ENCODE measurements at places on chromosomes 12 and 14.

DNA sequence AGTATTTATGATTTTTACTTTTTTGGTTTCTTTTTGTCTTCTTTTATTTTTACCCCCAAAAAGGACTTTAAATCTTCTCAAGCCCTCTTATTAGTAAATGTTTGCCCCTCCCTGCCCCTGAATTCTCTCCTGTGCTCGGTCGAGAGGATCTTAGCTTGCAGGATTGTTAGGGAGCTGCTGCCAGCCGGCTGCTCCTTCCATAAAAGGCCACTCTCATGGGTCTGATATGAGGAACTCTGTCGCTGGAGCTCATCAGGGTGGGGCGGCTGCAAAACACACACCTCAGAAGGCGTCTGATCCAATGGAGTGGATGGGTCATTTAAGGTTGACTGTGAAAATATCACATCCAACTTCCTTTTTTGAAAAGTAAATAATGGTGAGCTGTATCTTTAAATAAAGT lies 8.5 kb downstream of the LTBR start:
- no peak for DNase-seq

- no peak for DNase-seq
These were observed 20.1 kb downstream of the SUSD6 start for GRCh38 chr14:69631509-69631908.

DNA sequence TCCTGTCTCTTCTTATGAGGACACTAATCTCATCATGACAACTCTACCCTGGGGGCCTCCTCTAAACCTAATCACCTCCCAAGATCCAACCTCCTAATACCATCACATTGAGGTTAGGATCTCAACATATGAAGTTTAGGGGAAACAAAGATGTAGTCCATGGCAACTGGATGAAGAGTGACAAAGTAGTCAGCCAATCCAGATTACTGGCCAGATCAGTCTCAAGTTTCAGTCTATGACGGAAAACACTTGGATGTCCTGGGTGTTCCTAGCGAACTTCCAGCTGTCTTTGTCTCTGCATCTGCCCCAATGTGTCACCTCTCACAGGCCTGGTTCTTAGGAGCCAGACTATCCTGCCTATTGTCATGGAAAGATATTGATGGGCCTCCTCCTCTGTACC lies 630.8 kb downstream of the AACS start:
- DNase-seq, result no peak

DNA sequence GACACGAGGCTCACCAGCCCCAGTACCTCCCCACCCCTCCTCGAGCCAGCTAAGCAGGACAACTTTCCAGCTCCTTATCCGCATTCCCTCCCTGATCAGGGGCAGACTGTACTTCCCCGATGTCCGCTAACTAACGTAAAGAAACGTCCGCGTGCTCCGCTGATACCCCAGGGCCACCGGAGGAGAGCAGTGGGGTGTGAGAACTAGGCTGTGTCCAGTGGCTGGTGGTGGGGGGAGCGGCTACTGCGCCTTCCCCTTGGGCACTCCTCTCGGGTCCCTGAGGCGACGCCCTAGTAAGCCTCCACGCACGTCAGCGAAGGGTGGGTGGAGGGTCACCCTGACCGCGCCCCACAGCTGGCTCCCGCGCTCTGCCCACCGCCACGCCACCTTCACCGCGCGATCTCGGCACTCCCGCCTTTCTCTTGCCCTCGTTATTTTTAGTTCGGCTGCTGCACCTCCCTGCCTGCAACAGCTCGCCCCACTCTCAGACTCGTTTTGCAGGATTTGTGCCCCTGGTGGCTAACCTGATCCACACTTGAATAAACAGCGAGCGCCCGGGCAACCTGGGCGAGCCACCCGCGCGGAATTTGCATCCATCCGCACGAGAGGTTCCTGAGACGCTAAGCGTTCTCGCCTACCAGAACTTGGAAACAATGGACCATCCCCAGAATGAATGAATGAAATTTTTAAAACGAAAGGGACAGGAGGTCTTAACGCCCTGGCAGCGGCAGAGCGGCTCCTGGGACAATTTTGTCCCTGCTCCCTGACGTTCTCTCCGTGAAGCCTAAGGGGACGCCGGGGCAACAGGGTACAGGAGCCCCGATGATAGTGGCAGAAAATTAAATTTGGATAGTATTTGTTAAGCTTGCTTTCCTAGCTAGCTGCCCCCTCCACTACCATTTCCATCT lies 6.9 kb upstream of the BMP4 start:
- DNase-seq, result no peak

DNA sequence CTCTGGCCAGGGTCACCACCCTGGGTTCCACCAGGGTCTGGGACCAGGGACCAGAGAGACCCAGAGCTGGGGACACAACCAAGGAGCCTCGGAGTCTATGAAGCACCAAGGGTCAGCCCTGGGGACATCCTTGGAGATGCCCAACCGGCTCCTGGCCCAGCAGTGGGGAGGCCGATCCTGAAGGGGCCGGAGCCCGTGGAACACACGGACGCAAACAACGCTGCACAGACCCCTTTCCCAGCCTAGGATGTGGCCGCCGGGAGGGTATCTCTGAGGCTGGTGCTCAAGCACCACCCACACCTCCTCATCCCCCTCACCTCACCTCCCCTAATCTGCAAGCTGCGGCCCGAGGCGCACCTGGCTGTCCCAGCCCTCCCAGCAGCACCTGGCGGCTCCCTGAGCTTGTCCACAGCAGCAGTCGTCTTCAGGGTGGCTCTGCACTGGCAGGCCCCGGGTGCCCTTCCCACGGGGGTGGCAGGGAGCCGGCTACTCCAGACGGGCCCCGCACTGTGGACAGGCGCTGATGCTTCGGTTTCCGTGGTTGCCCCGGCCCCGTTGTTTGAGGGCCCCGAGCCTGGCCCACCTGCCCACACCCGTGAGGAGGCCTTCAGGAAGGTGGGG lies 146.8 kb upstream of the C14orf180 start:
- DNase-seq, result no peak

GRCh38 chr12:98954506-98954905 lies 309.4 kb downstream of the APAF1 start:
- no peak for DNase-seq

DNA sequence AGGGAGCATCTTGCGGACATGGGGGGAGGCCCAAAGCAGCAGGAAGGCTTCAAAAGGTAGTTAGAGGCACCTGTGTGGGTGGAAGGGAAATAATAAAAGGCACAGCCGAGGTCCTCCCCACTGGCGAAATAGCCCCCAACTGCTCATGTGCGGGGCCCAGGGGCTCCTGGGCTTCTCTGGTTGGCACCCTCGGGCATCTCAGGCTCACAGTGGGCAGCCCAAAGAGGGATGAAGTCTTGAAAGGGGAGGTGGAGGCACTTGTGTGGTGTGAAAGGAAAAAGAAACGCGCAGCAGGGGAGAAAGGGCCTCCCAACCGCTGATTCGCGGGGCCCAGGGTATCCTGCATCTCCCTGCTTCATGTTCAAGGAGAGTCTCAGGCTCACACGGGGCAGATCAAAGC lies 579.4 kb downstream of the ALG10 start:
- DNase-seq, result no peak

DNA sequence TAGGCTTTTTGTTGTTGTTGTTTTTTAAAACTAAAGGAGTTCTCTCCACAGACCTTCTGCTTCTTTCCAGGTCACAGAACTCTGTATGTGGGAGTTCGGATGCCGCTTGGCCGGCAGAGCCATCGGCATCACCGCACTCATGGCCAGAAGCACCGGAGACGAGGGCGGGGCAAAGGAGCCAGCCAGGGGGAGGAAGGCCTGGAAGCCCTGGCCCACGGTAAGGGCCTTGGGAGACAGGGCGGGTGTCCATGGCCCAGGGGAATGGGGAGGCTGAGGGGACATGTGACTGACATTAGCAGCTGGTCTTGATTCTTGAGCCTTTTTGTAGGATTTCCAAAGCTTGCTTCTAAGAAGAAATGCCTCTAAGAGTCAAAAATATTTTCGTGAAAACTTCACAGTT lies 26.2 kb downstream of the SLC4A8 start:
- no peak for DNase-seq

DNA sequence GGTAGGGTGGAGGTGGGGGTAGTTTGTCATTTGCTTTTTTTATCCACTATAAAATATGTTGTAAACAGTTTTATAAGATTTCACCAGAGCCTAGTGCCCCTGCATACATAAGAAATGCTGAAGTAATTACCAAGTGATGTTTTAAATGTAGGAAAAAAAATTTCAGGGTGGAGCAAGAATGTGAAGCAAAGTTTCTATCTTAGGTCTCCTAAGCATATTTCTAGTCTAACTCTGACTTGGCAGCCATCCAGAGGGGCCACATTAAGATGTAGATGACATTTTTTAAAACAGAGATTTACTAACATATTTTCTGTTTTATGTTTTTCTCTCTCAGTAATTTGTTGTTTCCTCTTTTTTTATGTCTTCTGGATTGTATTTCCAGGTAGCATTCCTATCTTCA lies 15.8 kb upstream of the KRAS start:
- no peak for DNase-seq

DNA sequence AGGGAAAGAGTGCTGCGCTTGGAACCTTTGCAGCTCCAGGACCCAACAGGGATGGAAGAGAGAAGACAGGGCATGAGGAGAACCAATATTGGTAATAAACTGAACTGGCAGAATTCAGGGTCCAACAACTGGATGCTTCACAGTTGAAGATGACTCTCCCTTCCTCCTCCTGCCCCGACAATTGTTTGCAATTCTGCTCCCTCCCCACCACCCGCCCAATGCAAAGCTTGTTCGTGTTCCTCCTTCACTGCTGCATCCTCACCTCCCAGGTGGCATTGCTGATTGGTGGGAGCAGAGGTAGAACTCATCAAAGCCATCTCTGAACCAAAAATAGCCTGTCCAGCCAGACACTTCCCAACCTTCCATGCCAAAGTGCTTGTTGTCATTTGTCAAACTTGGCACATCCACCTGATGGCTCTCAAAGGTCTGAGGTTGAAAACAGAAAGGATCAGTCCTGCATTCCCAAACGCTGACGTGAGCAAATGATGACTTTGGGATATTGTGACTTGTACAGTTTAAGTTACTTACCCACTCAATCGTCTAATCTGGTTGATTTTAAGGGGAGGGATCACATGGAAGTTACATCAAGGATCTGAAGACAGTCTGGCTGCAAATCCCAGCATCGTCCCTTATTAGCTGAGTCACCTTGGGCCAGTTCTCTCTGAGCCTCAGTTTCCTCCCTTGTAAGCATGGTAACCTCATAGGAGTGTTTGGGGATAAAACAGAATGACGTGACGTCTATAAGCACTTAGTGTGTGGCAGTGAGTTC lies 242.6 kb upstream of the CRY1 start:
- no peak for DNase-seq

- DNase-seq, result no peak
These were observed 5.6 kb downstream of the MARCHF9 start for GRCh38 chr12:57760347-57760982.

- DNase-seq, result no peak
These were observed 6.2 kb downstream of the CALM1 start for GRCh38 chr14:90403065-90403464.

DNA sequence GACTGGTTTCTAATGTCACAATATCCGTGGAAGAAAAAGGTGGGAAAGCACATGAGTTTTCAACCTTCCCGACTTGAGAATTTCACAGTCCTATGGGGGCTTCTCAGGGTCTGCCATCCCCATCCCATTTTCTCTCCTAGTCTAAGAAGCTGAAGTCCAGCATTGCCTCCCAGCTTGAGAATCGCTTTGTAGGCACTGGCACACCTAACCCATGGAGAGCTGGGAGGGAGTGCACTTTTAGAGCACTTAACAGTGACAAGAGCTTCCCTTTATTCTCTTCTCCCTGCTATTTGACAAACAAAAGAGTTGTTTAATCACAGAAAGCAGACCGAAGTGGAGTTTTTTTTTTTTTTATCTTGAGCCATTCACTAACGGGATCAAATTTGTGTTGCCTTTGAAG lies 22.8 kb upstream of the SRRM4 start:
- DNase-seq, result no peak

- no peak for DNase-seq
These were observed 149.6 kb downstream of the MED13L start for GRCh38 chr12:116127859-116128258.

DNA sequence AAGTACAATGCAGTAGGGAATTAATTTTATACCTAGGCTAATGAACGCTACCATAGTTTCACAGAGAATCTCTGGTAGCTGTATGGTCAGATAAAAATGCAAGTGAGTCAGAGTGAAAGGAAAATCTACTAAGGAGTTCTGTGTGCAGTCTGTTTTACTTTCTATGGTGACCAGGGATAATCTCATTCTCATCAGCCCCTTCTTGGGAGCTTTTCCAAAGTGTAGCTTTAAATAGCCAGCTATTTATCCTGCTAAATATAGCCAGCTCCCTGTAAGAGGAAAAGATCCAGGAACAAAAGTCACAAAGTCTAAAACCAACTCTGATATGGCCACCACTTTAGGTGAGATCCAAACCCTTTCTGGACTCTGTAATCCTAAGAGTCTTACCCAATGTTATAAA lies 75.5 kb downstream of the TMEM116 start:
- DNase-seq, result no peak

- DNase-seq, result no peak
These were observed 735 bp upstream of the VASH1 start for GRCh38 chr14:76760331-76761135.

DNA sequence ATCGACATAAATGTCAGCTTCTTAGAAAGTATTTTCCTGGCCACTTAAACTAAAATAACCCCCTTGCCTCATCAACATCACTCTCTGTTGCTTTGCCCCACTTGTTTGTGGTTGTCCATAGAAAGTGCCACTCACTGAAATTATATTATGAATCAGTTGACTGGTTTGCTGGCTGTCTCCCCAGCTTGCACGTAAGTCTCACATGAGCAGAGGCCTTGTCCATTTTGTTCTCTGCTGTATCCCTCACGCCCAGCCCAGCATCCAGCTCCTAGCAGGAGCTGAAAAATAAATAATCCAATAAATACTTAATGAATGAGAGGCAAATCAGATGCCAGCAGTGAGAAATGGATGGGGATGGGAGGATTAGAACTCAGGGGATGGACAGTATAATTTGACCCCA lies 159.3 kb downstream of the KSR2 start:
- DNase-seq, result no peak

- DNase-seq, result no peak
These were observed 47.1 kb upstream of the STON2 start for GRCh38 chr14:81447021-81447764.

GRCh38 chr14:20489093-20489994 lies 16.0 kb upstream of the RNASE10 start:
- no peak for DNase-seq

GRCh38 chr12:57255916-57256315 lies 4.9 kb upstream of the STAC3 start:
- DNase-seq, result no peak
